Mesangial cell (primary cell): ENCODE measurements at places on chromosomes 16 and 17. TPM values are rescaled to one million over a fixed set of nuclear protein-coding genes. Genes with fewer than 3 reads are reported as not detected.

The APOH gene
- total RNA-seq = not detected in 2 replicates

The NXPH3 gene
- under 0.01 TPM in 1 of 2 replicates, not detected in the other for total RNA-seq

The ASGR1 gene
- 0.63 and 1.6 TPM in 2 replicates for total RNA-seq

The RNF227 gene
- 0.33 and 2.4 TPM in 2 replicates for total RNA-seq

The TMED6 gene
- not detected in 2 replicates for total RNA-seq

The ACE gene
- 0.25 and 0.49 TPM in 2 replicates for total RNA-seq

The KRTAP9-4 gene
- total RNA-seq = not detected in 2 replicates
